ENCODE measurements at places on chromosomes 7 and 10. TPM values are rescaled to one million over a fixed set of nuclear protein-coding genes. Genes with fewer than 3 reads are reported as not detected.

GRCh38 chr10:16776896-16777295, 40.3 kb downstream of the RSU1 start:
- DNase-seq = no peak

DNA sequence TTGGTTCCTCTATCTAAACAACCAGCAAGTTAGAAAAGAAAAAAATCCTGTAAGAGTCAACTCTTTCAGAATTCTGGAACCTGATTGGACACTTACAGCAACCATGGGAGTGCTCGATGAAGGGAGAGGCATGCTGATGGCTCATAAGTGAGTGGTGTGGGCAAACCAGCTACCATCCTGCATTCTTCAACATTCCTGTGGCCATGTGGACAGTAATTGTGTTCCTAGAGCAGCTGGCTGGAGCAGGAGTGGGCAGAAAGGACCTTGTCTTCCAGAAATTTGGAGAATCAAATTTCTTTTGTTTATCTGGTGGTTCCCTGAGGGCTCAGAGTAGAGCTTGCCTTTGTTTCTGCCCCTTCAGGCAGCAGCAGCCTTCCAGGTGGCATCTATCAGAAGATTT, 22.5 kb upstream of the MYL7 start:
- DNase-seq = no peak

GRCh38 chr10:34229917-34230316, 585.2 kb downstream of the PARD3 start:
- DNase-seq = no peak

- no peak for DNase-seq
These were observed 30.3 kb downstream of the PIK3CG start for GRCh38 chr7:106895246-106895864.

The CASTOR2 gene
- 7.7 TPM for total RNA-seq

The RELN gene
- 1.2 TPM for total RNA-seq

The DAGLB gene
- total RNA-seq = 18.4 TPM
